Psoas muscle (tissue), 8 donors: ENCODE measurements at places on chromosomes 4 and X.

DNA sequence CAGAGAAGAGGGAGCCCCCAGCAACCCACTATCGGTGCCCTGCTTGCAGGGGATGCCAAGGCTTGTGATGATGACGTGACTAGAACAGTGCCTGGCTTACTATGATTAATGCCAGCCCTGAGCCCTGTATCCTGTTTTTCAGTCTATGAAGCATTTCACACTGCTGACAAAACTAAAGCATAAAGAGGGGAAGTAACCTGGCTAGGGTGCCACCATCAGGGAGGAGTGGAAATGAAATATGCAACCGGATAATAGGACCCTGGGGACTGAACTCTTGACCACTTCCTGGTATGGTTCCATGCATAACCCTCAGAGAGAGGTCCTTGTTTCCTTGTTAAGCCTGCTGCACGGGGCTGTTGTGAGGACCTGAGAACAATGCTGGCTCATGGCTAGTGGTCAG is 50.3 kb downstream of the MED28 start:
- no peak for DNase-seq

DNA sequence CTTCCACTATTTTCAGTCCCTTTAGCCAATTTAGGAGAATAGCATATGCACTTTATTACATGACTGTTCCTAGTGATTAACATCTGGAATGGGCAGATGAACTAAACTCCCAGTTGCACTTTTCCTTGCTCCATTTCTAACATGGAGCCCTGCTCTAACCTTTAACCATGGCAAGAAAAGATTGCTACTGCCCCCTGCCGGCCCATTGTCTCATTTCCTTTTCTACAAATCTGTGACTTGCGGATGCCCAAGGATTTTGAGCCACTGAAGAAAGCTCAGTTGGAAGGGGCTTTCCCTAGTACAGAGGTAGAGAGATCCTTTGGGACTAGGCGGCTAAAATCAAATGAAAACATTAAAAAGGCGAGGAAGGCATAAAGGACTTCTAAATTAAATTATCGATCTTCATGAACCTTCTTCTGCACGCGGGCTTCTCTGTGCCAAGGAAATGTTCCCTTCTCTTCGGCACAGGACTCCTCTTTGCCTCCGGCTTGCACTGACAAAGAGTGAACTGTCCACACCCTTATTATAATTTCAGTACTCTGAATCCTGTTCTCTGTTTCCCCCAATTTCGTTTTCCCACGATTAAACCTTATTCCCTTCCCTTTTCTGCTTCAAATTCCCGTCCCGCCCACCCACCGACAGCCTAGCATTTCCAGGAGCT is 577 bp upstream of the GLRA2 start:
- peak; percentile 11 for DNase-seq

DNA sequence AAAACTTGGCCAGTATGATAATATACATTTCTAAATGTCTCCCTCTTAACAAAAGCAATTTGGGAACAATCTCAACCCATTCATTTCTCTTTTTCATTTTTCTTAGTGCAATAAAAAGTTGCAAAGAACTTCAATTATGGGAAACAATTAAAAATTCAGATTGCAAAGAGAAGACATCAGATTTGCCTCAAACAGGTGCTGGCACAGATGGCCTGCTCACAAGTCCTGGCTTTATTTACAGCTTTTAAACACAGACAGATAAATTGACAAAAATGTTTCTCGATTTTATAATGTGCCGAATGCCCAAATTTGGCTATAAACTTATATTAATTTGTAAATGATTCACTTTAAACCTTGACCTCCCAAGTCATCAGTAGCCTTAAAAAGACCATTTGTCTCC is 28.7 kb downstream of the SLC4A4 start:
- no peak for DNase-seq

GRCh38 chrX:110004215-110004614 is 1.3 kb downstream of the TMEM164 start:
- DNase-seq, result peak; percentile 64

DNA sequence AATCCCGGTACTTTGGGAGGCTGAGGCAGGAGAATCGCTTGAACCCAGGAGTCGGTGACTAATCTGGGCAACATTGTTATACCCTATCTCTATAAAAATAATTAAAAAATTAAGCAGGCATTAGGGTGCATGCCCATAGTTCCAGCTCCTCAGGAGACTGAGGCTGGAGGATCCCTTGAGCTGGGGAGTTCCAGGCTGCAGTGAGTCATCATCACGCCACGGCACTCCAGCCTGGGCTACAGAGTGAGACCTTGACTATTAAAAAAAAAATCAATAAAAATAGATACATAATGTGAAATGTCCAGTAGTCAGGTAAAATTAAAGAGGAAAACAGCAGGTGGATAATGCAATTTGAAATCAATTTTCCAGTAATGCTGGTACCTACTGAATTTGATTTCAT is 14.6 kb downstream of the ADGRL3 start:
- no peak for DNase-seq

GRCh38 chr4:185559915-185560281 is 24.6 kb upstream of the PDLIM3 start:
- peak; percentile 64 for DNase-seq

DNA sequence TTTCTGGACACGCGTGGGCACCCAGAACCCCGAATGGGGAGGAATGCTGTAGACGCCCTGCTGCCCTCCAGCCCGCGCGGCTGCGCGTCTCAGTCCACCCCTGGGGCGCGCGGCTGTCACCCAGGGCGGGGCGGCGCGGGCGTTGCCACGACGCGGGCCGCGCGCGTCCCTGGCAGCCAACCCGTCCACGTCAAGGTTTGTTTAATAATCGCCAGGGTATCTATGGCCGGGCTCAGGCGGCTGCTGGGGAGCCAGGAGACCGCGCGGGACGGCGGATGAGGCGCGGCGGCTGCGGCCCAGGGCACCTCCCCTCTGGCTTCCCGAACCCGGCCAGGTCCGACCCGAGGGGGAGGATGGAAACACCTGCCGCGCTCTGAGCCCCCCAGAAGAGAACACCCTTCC is at the start of gene SPATA18:
SPATA18 (plus strand) TSS at position 92 of the 402 bp plus-strand sequence. CDS start 401 bp downstream, outside the sequence.
- peak; percentile 57 for DNase-seq

DNA sequence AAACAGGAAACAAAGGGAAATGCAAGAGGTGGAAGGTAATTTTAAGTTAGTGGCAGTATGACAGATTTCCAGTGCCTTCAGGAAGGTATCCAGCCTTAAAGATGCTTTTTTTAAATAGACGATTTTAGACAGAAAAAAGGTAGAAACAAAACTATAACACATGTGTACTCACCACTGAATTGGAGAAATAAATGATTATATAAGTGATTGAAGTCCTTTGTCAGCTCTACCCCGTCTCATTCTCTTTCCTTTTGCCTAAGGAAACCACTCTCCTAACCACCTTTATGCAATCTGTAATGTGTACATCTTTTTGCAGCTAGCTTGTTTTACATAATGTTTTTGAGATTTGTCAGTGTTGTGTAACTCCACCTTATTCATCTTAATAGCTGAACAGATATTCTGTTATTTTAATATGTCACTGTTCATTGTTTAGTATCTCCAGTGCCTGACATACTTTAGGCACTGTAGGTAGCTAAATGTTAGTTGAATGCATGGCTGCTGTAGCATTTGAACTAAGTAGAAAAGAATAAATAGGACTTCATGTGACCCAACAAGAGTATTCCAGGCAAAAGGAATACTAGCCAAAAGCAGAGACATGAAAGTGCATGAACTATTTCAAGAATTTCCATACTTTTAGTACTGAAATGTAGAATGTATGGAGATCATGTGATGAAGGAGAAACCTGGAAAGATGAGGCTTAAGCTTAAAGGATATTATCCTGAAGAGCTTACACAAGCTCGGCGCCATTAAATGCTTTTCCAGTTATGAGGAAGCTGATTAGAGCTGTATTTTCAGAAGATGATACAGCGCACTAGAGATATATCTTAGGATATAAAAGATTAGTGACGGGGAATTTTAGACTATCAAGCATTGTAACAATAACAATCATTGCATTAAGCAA is 865 bp downstream of the FAM200B start:
- no peak for DNase-seq

- DNase-seq, result no peak
These were observed 61.2 kb downstream of the FHDC1 start for GRCh38 chr4:152997288-152997687.

GRCh38 chr4:10750714-10751113 is 66.1 kb upstream of the CLNK start:
- DNase-seq, result no peak

DNA sequence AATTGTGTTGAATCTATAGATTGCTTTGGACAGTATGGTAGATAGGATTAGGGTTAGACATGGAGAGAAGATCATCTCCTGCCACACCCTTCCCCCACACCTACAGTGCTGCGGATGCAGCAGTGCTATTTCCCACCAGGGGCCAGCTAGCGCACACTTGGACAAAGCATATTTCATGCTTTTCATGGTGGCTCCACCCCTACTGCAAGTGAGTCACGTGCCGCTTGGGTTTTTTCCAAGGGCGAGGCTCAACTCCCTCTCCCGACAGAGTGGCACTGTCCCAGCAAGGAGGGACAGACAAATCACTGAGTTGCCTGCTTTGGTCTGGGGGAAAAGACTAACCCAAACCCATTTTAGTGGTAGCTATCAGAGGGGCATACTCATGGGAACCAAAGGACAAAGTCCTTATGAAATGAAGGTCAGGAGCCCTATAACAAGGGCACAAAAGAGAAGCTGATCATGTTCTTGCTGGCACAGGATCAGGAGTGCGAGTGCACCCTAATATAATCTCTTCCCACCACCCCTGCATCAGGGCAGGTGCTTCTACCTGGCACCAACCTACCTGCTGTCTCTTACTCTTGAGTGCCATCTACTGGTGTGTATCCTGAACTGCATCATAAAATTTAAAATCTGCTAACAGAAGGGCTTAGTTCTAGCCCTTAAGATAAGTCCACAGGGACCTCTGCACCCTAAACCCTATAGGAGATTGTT is 55.1 kb upstream of the PGAM4 start:
- DNase-seq, result no peak

- DNase-seq, result no peak
These were observed 374.8 kb downstream of the MID1IP1 start for GRCh38 chrX:39176105-39176504.

GRCh38 chrX:2693113-2694002 is 2.3 kb downstream of the CD99 start:
- no peak for DNase-seq

- DNase-seq, result no peak
These were observed 28.6 kb downstream of the RNF175 start for GRCh38 chr4:153731239-153731638.

DNA sequence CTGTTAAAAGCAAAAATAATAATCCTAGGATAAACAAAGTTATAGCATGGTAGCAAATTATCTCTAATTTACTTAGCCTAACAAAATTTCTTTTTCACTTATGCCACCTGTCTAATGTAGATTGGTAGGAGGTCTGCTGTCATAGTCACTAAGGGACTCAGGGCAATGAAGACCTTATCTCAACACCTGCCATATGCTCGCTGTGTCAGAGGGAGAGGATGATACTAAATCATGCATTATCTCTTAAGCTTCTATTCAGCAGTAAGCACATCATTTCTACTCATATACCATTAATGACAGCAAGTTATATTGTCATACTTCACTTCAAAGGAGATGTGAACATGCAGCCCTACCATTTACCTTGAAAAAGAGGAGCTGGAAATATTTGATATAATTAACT is 44.1 kb downstream of the AFM start:
- DNase-seq, result no peak

- DNase-seq, result no peak
These were observed 64.5 kb upstream of the MMAA start for GRCh38 chr4:145554691-145555090.

DNA sequence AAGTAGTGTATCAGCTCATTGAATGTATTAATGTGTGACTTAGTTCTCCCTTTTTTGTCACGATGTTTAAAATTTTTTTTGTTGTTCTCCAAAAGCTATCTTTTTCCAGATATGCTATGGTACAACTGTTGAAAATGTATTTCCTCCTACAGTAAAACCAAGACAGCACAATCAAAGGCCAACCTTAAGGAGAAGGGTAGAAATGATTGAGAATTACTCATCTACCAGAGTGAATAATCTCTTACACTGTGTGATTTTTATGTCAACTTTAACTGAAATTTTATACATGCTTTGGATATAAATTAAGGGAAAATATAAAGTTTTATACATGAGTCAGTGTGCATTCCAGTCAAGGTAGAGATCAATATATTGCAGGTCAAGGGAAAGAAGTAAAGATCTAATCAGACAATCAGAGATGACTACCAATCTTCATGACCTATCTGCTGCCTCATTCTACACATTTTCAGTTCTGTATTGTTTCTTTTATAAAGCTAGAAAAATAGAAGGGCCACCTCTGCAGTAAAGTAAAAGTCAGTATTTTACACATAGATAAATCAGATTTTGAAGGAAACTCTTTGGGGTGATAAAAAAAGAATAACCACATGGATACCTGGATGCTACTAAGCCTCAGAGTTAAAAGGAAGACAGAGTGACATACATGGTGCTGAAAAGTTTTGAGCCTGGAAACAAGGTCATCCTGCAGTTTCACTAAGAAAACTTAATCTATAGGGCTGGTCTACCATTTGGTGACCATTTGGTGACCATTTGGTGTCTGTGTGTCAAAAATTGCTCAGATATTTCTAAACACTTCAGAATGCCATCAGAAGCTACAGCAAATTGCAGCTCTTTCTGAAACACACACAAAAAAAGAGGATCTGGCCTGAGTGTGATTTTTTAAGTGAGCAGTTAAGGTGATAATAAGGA is 1.6 kb downstream of the FAM13A start:
- DNase-seq, result no peak

DNA sequence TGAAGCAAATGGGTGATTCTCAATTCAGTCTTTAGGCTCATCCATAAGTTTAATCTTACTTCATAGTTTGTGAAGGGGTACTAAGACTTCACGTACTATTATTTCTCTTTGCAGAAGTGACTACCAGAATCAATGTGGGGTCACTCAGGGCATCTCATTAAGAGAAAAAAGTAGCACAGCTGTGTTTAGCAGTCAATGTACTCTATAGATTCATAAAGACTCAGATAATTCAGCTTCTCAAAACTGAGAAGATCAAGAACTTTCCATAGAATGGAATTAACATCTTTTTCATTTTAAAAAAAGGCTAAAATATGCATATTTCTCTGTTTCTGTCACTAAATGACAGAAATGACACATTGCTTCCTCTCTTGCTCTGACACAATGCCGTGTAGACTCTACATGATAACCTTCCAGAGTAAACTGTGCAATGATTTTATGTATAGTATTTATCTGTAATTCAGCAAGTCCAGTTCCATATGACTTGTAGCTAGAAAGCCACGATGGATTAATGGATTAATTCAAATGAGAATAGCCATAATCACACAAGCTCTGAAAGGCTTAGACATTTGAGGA is 20.3 kb upstream of the LSM6 start:
- no peak for DNase-seq
